ENCODE measurements at places on chromosomes 11 and 22. TPM values are rescaled to one million over a fixed set of nuclear protein-coding genes. Genes with fewer than 3 reads are reported as not detected.

Gene MUC6
- 0.41 TPM for polyA plus RNA-seq

Gene DEFB131B
- polyA plus RNA-seq = 1.3 TPM

Gene FGF19
- 1.1 TPM for polyA plus RNA-seq

Gene SLC22A25
- not detected for polyA plus RNA-seq

Gene SYCE3
- not detected for polyA plus RNA-seq

Gene EIF3L
- 1,479 TPM for polyA plus RNA-seq

Gene MAP6
- 10.2 TPM for polyA plus RNA-seq

Gene TAGLN
- 73.2 TPM for polyA plus RNA-seq

Gene EMID1
- polyA plus RNA-seq = 6.9 TPM

Gene GLYATL2
- polyA plus RNA-seq = 1.1 TPM

Gene USH1C
- 0.84 TPM for polyA plus RNA-seq

GRCh38 chr22:43543522-43544288 lies 131.9 kb downstream of the MPPED1 start:
- DNase-seq = no peak

GRCh38 chr11:111386611-111387150 lies 7.6 kb upstream of the POU2AF1 start:
- DNase-seq = no peak

- DNase-seq = no peak
Observed at GRCh38 chr22:49431551-49431950, 396.1 kb downstream of the BRD1 start.

- no peak for DNase-seq
Observed at GRCh38 chr11:70517988-70518907, 119.9 kb downstream of the CTTN start.

- no peak for DNase-seq
Observed at GRCh38 chr11:12717851-12718291, 43.6 kb downstream of the TEAD1 start.

- no peak for DNase-seq
Observed at GRCh38 chr11:96084610-96085318, 160.9 kb upstream of the MTMR2 start.

GRCh38 chr11:69339041-69339733 lies 45.2 kb downstream of the MYEOV start:
- no peak for DNase-seq

- DNase-seq = no peak
Observed at GRCh38 chr11:65868076-65868667, 4.4 kb downstream of the EFEMP2 start.

GRCh38 chr11:86408845-86409244 lies 34.2 kb downstream of the CCDC81 start:
- DNase-seq = no peak

GRCh38 chr11:48168815-48169214 lies 47.8 kb upstream of the OR4B1 start:
- DNase-seq = no peak

DNA sequence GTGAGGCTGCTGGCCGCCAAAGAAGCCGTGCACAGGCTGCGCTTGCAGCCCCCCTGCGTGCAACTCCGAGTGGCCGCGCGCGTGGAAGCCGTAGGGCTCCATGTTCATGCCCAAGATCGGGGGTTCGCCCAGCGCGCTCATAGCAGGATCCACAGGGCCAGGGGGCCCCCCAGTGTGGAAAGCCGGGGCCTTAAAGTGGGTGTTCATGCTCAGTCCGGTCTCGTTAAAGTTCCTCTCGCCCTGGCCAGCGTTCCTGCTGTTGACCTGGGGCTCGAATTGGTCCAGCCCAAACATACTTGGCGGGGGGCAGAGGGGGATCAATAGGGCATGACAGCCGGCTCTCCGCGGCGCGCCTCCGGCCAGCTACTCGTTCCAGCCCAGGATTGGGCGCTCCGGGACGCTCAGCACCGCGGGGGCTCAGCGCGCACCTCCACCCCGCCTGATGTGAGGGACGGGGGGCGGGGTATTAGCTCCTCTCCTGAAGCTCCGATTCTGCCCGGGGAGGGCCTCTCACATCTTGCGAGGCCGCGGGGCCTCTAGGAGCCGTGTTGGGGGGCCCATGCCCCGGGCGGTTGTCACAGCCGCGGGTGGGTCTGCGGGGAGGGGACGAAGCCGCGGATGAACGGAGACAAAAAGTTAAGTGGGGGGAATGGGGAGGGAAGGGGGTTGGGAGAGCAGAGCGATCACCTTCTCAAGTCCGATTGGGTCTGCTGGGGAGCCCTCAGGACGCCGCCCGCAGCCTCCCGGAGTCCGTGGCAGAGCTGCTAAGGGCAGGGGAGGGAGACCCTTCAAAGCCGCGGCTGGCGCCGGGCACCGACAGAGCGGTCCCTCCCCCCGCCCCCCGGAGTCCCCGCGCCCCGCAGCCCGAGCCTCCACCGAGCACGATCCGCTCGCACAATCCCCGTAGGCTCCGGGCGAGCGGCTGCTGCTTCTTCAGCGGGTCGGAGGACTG lies 1.0 kb downstream of the MN1 start:
- DNase-seq = peak; percentile 81

GRCh38 chr22:45638834-45639746 lies 32.5 kb upstream of the ATXN10 start:
- DNase-seq = no peak

DNA sequence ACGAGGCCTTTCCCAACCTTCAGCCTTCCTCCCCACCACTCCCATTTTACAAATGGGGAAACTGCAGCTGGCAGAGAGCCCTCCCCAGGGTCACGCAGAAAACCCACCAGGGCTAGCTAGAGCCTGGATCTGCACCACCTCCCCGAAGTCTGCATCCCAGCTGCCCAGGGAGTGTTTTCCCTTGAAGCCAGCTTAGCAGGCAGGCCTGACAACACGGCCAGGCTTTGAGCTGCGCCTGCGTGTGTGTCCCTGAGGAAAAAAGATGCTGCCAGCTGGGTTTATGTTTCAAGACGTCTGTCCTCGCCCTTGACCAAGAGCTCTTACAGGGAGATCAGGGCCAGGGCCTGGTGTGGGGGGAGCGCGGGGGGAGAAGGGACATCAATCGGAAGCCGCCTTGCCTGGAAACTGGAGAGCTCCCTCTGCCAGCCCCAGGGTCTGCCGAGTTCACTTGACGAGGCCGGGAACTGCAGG lies 20.3 kb downstream of the WNT11 start:
- DNase-seq = peak; percentile 71

GRCh38 chr22:39777716-39778454 lies 115.7 kb downstream of the ENTHD1 start:
- no peak for DNase-seq

- DNase-seq = no peak
Observed at GRCh38 chr22:37428649-37429586, 1.6 kb upstream of the ELFN2 start.

DNA sequence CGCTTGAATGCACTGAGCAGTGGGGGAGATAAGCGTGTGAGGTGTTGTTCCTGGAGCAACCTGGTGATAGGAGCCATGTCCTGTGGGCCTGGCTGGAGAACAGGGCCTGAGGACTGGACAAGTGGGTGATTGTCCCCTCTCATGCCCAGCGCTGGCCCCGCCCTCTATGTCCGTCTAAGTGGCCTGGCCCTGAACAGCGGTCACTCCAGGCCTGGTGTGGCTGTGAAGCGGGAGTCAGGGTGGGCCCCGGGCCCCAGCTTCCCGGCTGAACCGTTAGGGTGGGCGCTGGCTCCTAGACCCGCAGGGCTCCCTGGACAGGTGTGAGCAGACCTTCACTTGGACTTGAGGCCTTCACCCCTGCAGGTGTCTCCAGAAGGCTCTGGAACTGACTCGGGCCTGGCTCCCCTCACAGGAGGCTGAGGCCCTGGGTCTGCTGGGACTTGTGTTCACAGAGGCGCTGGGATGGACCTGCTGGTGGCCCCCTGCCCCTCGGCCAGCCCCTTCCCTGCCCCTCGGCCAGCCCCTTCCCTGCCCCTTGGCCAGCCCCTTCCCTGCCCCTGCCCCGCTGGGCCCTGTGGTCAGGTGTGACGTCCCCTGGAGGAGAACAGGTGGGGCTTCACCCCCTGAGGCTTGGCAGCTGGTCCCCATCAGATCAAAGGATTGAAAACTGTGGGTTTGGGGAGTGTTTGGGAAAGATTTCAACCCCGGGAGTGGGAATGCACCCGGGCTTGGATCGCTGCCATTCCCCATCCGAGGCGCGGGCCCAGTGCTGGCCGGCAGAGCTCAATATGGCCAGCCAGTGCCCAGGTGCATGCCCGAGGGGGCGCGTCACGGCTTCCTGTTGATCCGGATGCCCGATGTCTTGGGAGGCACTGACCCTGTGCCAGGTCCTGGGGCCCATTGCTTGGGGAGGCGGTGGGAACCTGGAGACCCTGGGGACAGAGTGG lies 3.2 kb upstream of the MUC6 start:
- DNase-seq = no peak

DNA sequence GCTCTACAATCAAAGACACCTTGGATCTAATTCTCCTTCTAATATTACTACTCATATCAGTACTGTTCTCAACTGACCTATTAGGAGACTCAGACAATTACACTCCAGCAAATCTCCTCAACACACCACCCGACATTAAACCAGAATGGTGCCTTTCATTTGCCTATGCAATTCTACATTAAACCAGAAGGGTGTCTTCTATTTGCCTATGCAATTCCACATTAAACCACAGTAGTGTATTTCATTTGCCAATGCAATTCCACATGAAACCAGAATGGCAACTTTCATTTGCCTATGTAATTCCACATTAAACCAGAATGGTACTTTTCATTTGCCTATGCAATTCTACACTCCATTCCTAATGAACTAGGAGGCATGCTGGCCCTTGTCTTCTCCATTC lies 15.3 kb upstream of the APOL3 start:
- DNase-seq = no peak

GRCh38 chr11:78228467-78228866 lies 39.7 kb downstream of the USP35 start:
- DNase-seq = peak; percentile 78

DNA sequence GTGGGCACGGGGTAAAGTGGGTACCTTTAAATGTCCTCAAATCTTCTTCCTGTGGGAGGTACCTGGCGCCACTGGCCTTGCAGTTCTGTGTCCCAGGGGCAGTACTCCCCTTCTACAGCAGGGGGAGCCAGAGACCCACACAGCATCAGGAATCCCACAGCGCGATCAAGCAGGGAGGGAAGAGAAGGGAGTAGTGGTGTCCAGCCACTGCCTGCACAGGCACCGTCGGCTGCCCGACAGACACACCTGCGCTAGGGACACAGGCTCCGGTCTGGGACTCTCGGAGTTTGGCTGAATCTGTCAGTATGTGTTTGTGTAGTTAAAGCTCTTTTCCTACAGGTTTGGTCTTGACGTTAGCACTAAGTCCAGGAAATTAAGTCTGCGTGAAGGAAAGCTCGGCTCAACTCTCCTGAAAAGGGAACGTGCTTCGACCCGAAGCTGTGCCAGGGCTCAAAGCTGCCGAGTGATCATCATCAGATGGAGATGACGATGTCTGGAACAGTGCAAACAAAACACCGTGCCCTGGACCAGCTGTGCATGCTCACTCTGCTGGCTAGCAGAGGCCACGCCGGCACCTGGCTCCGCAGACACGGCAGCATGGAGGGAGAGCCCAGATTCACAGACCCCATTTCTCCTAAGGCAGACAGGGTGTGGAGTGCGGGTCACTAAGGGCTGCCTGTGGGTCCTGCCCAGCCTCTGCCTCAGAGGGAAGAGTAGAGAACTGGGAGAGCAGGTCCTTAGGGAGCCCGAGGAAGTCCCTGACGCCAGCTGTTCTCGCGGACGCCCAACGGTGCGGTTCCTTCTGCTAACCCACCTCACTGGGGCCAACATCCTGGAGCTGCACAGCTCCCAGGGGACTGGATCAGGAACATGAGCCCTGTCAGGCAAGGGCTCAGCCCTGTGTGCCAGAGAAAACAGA lies 56.0 kb upstream of the BID start:
- DNase-seq = peak; percentile 82

GRCh38 chr11:77199137-77199745 lies 71.2 kb downstream of the MYO7A start:
- DNase-seq = no peak

- no peak for DNase-seq
Observed at GRCh38 chr22:37551981-37552380, 8.3 kb upstream of the CDC42EP1 start.

DNA sequence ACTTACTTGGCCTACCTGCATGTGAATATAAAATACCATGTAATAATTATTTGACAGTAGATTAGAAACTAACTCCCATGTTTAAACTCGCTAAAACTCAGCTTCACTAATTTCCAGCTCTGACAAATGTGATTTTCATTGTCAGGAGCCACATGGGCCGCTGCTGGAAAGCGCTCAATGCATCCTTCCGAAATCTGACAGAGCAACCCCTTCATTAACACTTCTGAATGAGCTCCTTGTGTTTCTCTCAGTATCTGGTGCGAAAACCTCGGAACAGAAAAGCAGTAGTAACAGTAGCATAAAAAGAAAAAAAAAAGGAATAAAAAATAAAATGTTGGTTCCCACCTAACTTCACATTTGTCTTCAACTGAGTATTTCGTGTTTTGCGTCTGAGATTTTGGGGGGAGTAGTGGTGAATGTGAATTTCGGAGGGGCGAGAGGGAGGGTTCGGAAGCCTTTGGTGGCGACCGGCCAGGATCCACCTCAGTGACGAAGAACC lies 710 bp downstream of the MTCH2 start:
- no peak for DNase-seq

DNA sequence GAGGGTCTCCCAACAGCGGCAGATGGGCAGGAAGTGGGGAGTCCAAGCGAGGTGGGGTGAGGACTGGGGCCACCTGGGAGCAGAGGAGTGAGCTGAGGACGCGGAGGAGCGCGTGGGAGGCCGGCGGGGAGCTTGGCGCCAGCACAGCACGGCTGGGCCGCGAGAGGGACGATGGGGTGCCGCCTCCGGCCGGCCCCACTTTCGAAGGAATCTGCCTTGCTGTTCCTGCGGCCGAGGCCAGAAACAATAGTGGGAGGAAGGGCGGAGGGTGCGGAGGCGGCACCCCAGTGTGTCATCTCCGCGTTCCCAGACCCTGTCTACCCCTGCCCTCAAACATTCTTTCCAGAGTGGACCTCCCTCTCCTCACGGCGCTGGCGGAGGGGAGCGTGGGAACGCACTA lies 5.5 kb downstream of the INS start:
- no peak for DNase-seq

DNA sequence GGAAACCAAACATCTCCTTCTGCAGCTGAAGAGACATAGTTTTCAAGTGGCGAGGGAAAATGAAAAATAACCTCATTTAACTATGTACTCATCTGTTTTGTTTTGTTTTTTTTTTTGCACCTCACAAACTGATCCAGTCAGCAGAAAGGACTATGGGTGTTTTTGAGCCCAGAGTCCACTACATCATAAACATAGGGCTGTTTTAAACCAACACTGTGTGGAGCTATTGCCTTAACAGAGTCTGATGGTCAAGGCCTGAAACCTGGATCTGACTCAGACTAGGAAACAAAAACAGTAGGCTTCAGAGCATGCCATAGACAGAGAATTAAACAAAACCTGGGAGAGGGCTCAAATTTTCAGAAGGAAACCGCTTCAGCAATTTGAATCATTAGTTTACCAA lies 99.3 kb upstream of the FSHB start:
- no peak for DNase-seq

DNA sequence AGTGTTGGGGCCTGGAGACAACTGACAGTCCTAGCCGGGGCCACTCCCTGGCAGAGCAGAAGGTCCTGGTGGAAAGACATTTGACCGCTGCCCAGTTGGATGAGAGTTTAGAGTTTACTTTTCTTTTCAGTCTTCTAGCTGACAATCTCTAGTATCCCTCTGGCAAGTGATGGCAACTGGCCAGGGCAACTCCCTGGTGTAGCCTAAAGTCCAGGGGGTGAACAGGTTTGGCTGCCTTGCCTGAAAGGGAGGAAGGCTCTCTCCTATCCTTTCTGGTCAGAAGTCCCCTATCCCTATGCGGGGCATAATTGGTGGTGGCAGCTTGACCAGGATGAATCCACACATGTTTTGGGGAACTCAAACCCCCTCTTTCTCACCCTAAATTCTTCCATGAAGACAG lies 16.8 kb upstream of the MSANTD2 start:
- DNase-seq = no peak

GRCh38 chr22:32618441-32619140 lies 144.0 kb downstream of the FBXO7 start:
- DNase-seq = peak; percentile 75
